ENCODE measurements at places on chromosomes 2 and 18.

DNA sequence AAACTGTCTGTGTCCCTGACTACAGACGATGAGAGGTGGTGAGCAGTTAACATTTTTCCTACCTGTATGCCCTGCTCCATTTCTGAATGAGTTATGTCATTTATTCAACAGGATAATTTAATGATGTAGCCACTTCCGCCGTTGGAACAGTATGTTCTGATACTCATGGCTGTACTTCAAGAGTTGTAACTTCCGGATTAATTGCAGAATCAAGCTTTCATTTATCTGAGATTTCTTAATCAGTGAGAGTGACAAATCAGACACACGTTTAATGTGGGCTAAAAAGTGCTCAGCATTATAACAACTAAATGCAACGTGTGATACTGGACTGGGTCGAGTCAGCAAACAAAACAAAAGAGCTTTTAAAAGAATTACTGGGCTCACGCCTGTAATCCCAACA lies 107.7 kb downstream of the KCTD1 start:
- no peak overlapping the region for H3K27ac ChIP-seq
- no peaks in the 10 kb centered on the region for H3K27me3 ChIP-seq
- no peak overlapping the region for H3K4me3 ChIP-seq

DNA sequence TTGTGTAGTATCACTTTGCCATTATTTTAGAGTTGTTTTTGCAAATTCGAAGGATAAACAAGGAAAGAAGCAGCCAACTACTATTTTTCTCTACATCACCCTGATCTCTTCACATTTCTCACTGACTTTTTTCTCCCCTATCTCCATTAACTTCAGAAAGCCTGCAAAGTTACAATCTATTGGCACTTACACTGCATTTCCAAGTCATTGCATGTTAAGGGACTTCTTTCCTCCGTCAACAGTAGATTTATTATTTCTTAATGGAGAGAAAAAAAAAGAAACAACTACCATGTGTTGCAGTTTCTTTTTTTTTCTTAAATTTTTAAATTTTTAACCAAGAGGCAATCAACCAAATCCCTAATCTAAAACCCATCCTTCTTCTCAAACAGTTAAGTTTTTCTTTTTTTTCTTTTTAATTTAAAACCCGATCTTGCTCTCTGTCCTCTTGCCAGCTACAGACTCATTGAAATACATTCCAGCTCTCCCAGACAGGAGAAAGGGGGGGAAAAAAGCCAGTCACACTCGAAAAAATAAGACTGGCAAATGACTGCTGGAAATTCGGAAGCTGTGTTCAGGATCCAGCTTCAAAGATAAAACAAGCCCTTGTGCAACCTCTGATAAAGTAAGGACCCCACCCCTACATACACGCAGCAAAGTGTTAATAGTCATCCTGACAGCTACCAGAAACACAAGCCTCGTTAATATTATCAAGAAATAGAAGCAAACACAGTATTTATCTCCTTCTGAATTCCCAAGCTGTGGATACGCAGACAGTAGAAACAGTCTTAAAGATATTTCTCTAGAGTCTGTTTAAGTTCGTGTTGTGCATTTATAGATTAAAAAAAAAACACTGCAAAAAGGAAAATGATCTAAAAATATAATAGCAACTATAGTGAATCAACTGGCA lies 1.3 kb downstream of the LRRTM4 start:
- no peaks in the 10 kb centered on the region for H3K4me1 ChIP-seq
- no peaks in the 10 kb centered on the region for H3K36me3 ChIP-seq
- H3K27me3 ChIP-seq: no peaks in the 10 kb centered on the region
- no peak overlapping the region for H3K27ac ChIP-seq

DNA sequence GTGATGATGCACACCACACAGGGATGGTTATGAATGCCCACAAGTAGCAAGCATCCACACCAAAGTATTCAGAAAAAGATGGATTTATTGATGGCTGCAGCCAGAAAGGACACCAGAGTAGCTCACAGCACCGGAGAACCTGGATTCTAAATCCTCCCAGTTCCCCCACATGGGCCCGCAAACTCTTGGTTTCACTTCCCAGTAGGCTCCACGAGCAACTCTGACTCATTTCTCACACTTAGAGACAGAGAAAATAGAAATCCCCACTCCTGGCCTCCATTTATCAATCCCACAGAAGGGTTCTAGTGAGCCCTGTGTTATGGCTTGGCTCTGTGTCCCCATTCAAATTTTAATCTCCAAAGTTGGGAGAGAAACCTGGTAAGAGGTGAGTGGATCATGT lies 426.7 kb upstream of the MYT1L start:
- H3K36me3 ChIP-seq: no peaks in the 10 kb centered on the region
- no peaks in the 10 kb centered on the region for H3K4me1 ChIP-seq
- no peak overlapping the region for H3K4me3 ChIP-seq
- no peak for DNase-seq
- no peaks in the 10 kb centered on the region for H3K27me3 ChIP-seq

GRCh38 chr2:189498205-189498604 lies 56.9 kb downstream of the WDR75 start:
- H3K4me1 ChIP-seq: no peaks in the 10 kb centered on the region
- H3K36me3 ChIP-seq: no peaks in the 10 kb centered on the region
- H3K27me3 ChIP-seq: no peaks in the 10 kb centered on the region
- H3K4me3 ChIP-seq: no peak overlapping the region
- no peak for DNase-seq
- H3K27ac ChIP-seq: no peak overlapping the region

GRCh38 chr2:121886059-121886458 lies 130.6 kb downstream of the TSN start:
- H3K36me3 ChIP-seq: no peaks in the 10 kb centered on the region
- no peak for DNase-seq
- no peak overlapping the region for H3K27ac ChIP-seq
- no peaks in the 10 kb centered on the region for H3K4me1 ChIP-seq
- H3K4me3 ChIP-seq: no peak overlapping the region
- no peaks in the 10 kb centered on the region for H3K27me3 ChIP-seq
